Activated CD8-positive, alpha-beta memory T cell treated with anti-CD3 and anti-CD28 coated beads for 1 hour (primary cell): ENCODE measurements at places on chromosomes 1 and 21.
A peak's percentile ranks its signal among the peaks of the same experiment; 100 is the strongest.

DNA sequence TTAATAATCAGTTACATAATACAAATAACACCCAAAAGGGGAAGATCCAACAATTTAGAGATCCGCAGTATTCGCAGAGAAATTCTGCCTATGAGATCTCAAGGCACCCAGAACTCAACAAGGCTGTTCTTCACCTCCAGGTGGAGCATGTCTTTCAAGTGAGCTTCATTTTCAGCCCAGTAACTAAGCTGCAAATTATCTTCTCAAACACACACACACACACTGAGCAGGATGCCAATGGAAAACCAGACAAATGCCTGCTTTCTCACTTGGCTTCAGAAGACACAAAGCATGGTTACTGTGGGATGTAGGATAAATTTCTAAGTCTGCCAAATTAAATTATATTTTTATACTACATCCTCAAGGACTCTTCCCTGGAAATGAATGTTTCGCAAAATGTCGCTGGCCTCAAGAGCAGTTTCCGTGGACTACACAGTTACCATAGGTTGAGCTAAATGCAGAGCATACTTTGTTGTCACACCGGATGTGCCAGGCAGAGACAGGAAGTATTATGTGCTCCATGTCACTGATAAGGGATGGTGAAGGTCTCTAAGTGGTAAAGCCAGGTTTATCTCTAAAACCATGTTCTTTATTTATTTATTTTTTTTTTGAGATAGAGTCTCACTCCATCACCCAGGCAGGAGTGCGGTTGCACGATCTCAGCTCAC is 30.3 kb downstream of the UBR4 start:
- no peak for DNase-seq

GRCh38 chr1:23902321-23903278 is 10.6 kb downstream of the CNR2 start:
- no peak for DNase-seq

DNA sequence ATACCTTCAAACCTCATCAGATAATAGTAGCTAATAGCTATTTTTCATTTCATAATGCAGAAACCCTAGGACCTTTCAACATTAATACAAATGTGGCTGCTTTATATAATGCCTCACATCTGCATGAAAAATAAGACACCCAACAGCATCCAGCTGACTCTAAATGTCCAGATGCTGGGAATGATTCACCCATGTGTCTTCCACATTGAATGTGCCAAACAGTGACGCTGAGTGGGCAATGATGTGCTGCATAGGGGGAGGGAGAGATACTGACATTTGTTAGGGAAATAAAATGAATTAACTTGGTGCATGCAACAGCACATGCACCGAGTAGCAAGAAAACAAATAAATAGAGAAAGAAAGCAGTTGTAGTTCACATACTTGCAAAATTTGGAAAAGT is 199.3 kb downstream of the DSCAM start:
- DNase-seq: no peak

DNA sequence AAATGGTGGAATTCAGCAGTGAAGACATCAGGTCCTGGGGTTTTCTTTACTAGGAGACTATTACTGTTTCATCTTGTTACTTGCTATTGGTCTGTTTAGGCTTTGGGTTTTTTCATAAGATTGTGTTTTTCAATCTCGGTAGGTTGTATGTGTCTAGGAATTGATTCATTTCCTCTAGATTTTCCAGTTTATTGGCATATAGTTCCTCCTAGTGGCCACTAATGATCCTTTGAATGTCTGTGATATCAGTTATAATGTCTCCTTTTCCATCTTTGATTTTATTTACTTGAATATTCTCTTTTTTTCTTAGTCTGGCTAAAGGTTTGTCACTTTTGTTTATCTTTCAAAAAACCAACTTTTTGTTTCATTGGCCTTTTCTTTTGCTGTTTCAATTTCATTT is 233.0 kb downstream of the RWDD3 start:
- DNase-seq: no peak

DNA sequence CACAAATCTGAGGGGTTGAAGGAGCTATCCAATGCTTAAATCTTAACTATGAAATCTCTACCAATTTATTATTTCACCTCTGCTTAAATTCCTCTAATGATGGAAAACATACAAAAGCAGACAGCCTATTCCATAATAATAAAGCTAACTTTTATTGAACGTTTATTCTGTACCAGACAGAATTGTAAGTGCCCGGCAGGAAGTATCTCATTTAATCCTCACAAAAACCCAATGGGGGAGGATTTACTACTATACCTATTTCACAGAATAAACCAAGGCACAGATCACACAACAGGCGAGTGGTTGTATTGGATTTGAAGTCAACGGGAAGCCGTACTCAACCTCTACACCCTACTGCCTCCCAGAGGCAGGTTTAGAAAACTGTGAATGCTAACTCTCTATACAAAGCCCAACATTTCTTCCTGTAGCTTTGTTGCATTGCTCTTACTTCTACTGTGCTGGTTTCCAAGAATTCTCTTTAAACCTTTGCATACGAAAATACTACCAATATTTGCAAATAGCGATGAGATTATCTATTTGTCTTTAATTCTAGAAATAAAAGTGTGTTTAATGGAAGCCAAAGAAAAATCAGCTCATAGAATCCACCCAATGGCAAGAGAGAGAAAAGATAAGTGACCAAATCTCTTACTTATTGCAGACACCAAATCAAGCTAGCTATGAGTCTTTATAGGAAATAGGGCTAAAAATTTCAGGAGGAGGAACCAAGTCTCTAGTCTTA is 33.5 kb upstream of the C1orf53 start:
- peak; percentile 8 for DNase-seq

- no peak for DNase-seq
These were observed 4.6 kb upstream of the CLCA2 start for GRCh38 chr1:86419277-86419903.

GRCh38 chr1:2050461-2050792 is 216 bp downstream of the PRKCZ start:
- no peak for DNase-seq

GRCh38 chr1:186829686-186830587 is 1.2 kb downstream of the PLA2G4A start:
- no peak for DNase-seq

GRCh38 chr1:93453911-93454310 is 6.0 kb downstream of the FNBP1L start:
- DNase-seq: no peak

DNA sequence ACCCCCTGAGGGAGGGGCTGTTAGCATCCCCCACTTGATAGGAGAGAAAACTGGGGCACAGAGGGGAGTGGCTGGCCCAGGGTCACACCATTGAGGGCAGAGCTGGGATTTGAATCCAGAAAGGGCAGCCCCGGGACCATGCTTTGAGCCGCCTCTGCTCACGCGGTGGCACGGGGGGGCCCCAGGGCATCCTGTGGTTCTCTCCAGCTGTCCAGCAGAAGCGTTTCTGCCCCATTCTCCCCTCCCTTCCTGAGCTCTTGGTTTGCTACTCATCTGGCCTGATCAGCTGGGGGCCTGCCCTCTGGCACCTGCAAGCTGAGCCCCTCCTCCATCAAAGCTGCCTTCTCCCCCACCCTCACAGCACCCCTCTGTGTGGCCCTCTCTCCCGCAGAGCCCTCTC is 37.5 kb downstream of the FBXO2 start:
- no peak for DNase-seq

GRCh38 chr1:237341391-237341790 is 299.4 kb downstream of the RYR2 start:
- no peak for DNase-seq

DNA sequence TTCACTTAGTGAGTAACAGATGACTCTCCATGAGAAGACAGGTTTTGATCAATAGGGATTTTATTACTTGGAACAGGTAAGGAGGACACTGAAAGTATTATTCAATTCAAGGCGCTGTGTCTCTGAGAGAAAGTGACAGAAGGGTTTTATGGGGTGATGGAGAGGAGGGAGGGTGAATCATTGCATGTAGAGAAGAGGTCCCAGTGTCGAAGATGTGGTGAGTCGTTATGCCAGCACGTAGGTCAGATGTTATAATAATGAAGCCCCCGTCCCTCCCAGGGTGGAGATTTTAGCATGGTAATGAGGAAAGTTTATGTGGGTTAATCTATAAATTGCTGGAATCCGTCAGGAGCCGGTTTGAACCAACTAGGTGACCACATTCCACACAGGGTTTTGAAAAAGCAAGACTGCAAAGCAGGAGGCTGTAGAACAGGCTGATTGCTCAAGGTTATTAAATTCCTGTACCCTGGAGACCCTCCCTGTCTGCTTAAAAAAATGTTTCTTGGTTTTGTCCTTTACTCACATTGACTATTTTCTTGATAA is 586.4 kb upstream of the TMPRSS15 start:
- DNase-seq: no peak

- DNase-seq: no peak
These were observed 2.1 kb downstream of the SCCPDH start for GRCh38 chr1:246726255-246726679.

- DNase-seq: no peak
These were observed 316.9 kb upstream of the ADGRL4 start for GRCh38 chr1:79323239-79324025.

GRCh38 chr1:232553809-232554208 is 76.1 kb downstream of the SIPA1L2 start:
- DNase-seq: no peak
